ENCODE measurements at places on chromosomes 4 and X. TPM values are rescaled to one million over a fixed set of nuclear protein-coding genes. Genes with fewer than 3 reads are reported as not detected.

SSX4 gene
- not detected for total RNA-seq

LNX1 gene
- 16.1 TPM for total RNA-seq

IQCM gene
- total RNA-seq: not detected

MSANTD1 gene
- 0.39 TPM for total RNA-seq

PDCL2 gene
- not detected for total RNA-seq

STPG2 gene
- 0.39 TPM for total RNA-seq

BMPR1B gene
- total RNA-seq: 4.8 TPM

RIPPLY1 gene
- total RNA-seq: not detected

MMRN1 gene
- total RNA-seq: 3.9 TPM
